Renal cortex interstitium (tissue), 15 donors: ENCODE measurements at places on chromosomes 2 and 18. TPM values are rescaled to one million over a fixed set of nuclear protein-coding genes. Genes with fewer than 3 reads are reported as not detected.

The SULT1C4 gene
- polyA plus RNA-seq, result 39.8 TPM

DNA sequence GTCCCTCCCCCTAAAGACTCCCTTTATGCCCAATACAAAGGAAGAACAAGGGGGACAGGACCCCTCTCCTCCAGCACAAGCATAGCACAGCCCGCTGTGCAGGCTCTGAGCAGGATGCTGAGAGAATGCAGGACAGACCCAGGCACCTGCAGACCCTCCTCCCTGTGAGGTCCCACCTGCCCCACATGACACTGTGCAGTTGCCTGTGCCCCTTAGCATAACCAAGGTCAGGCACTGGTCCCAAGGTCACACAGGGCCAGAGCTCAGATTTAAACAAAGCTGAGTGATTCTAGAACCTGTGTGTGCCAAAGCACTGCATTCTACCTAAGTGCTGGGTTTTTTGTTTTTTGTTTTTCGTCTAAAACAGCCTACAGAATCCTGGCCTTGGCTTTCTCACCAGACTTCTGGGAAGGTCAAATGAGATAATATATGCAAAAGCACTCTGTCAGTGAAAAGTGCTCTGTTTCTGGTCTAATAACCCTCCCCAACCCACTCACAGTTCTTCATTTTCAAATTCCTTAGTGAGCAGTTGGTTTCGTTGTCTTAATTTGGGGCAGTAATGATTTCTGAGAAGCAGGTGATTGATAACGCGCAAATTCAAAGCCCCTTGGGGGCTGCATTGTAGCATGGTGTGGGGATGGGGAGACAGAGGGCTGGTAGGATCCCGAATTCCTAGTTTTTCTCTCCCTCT, 125.7 kb downstream of the KCTD1 start:
- no peak for DNase-seq

The NT5DC4 gene
- 0.18 TPM for polyA plus RNA-seq

GRCh38 chr2:8432706-8433336, 249.0 kb upstream of the ID2 start:
- no peak for DNase-seq

GRCh38 chr2:206859330-206859739, 80.0 kb upstream of the CPO start:
- no peak for DNase-seq

GRCh38 chr18:36635414-36636096, 193.2 kb downstream of the TPGS2 start:
- DNase-seq, result no peak

DNA sequence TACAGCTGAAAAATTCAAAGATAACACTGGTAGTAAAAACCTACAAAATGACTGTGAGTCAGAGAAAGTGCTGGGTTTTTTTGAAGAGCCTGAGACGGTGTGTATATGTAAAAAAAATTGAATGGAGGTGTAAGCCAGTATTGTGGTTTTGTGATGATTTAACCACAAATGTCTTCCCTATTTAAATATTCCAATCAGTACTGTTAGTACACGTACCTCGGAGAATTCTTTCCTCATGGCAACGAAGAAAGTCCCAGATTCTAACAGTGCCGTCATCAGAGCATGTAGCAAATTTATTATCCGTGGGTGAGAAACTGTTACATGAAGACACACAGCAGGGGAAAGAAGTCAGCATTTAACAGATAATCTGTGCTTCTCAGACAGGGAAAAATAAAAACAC, 48.1 kb downstream of the WDR33 start:
- DNase-seq, result no peak

- DNase-seq, result no peak
These were observed 51.2 kb upstream of the ADAM23 start for GRCh38 chr2:206392118-206392517.

- DNase-seq, result no peak
These were observed 722.3 kb downstream of the RNF144A start for GRCh38 chr2:7639476-7639875.

The CLEC4F gene
- polyA plus RNA-seq, result 0.04 TPM
